ENCODE measurements at places on chromosomes 6 and 20. TPM values are rescaled to one million over a fixed set of nuclear protein-coding genes. Genes with fewer than 3 reads are reported as not detected.

TFAP2C gene
- total RNA-seq: 0.35 TPM

PNPLA1 gene
- not detected for total RNA-seq

WTAP gene
- 67.3 TPM for total RNA-seq

TTK gene
- 7.2 TPM for total RNA-seq

YTHDF1 gene
- 44.0 TPM for total RNA-seq

WFDC5 gene
- total RNA-seq: not detected

IMPG1 gene
- not detected for total RNA-seq

MLN gene
- total RNA-seq: not detected

TSPO2 gene
- not detected for total RNA-seq

ARMH2 gene
- total RNA-seq: not detected

PTCHD4 gene
- 8.0 TPM for total RNA-seq

ADGB gene
- total RNA-seq: not detected
